Foreskin melanocyte (primary cell): ENCODE measurements at places on chromosomes 7 and 10.

DNA sequence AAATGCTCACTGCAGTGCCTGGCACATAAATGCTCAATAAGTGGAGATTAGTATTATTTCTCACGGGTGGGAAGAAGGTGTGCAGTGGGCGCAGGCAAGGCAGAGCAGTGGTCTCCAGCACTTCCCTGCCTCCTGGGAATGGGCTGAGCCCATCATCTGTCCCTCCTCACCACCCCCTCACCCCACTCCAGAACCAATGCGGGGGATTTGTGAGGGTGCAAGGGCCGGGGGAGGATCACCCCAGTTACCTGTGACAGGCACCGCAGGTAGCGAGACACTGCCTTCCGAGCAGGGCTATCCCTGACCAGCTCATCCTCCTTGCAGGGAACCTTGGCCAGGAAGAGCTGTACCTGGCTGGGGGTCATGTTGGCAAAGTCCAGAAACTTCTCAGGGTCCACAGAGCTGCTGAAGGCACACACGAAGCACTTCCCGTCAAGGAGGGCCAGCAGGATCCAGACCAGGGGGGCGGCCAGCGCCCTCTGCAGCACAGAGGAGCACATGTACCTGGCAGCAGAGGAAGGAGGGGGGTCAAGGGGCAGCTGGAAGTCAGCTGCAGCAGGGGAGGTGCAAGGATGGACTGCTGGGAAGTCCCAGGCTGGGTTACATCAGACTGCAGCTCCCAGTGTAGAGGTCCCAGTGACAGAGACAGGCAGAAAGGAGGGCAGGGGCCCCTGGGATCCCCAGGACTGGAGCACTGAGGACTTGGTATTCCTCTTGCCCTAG is 2.8 kb downstream of the CALHM3 start:
- DNase-seq, result no peak

DNA sequence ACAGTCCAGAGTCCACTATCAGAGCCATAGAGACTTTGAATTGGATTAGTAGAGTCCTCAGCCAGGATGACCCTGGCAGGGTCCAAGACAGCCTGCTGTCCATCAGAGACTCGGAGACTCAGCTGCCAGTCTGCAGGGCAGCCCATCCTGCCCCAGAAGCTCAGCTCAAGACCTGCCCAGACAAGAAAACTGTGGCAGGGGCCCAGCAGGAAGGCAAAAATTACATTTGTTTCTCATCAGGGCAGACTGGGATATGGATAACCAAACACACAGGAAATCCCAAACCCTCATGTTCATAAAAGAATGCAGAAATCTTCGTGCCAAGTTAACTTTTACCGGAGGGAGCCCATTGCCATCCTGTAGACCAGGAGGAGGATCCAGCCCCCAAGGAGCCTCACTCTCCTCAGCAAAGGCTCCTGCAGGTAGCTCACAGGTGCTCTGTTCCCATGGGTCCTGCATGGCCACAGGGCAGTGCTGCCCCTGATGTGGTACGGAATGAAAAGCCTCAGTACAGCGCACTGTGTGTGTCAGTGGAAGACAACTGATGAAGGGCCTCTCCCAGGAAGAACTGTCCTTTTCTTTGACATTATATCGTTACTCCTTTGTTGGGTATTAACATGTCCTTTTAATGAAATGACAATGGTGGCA is 222.2 kb downstream of the KCNMA1 start:
- no peak for DNase-seq

DNA sequence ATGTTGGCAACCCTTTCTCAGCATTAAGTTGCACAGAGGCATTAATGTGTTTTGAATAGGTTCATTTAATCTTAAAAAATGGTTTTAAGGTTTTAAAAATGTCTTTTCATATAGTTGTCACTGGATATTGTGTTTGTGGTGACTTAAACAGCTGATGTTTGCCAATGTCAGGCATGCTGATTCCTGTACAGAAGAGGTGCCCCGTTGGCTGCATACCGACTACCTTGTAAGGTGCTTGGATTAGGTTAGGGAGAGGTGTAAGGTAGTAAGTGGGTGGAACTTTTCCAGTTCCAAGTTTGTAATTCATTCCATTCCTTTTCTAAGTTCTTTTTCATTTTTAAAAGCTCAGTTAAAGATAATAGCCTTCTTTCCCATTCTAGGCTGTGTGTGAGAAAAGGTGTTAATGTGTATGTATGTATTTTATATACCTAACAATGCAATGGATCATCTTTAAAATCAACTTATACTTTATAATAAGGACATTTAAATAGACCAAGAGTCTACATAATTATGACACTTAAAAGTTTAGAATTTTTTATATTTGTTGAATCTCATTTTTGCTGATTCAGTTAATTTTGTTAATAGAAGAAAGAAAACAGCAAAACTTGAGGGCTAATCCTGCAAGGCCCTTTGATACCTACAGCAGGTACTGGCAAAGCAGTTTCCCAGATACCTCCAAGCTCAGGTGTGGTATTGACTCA is 155.2 kb downstream of the LCOR start:
- no peak for DNase-seq

- peak; percentile 68 for DNase-seq
These were observed 17.8 kb upstream of the IFIT2 start for GRCh38 chr10:89283936-89284475.

- no peak for DNase-seq
These were observed 1.7 kb upstream of the TBATA start for GRCh38 chr10:70786799-70787415.
